Ovary (tissue), 10 donors: ENCODE measurements at places on chromosomes 4 and X.

- no peak for DNase-seq
Measured at GRCh38 chr4:98530572-98530971, 127.8 kb downstream of the TSPAN5 start.

- DNase-seq: peak; percentile 46
Measured at GRCh38 chr4:23889814-23890341, at the start of gene PPARGC1A. Gene PPARGC1A (minus strand): TSS chr4:23890047. CDS start chr4:23889957, 90 bp downstream.

GRCh38 chrX:131792789-131793462 is 230.2 kb upstream of the STK26 start:
- DNase-seq: peak; percentile 86

DNA sequence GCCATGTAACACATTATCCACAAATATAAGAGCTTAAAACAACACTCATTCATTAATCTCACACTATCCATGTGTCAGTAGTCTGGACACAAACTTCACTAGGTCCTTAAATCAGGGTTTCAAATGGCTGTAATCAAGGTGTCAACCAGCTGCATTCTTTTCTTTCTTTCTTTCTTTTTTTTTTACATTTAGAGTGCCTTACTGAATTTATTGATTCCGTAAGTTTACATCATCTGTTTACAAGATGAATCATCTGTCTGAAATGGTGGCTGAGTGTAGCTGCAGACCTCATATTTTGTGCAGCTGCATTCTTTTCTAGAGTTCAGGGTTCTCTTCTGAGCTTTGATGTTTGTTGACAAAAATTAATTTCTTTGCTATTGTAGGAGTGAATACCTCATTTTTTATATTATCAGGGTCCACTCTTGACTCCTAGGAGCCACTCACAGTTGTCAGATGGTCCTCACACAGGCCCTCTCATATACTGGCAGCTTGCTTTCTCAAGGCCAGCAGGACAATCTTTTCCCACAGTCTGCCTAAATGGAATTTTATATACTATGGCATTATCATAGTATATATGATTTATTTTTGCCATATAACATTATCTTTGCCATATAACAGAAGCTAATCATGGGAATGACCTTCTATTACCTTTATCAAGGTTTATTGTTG is 37.8 kb downstream of the SPOCK3 start:
- no peak for DNase-seq

- DNase-seq: peak; percentile 82
Measured at GRCh38 chrX:39688576-39689375, 409.0 kb downstream of the BCOR start.
